ENCODE measurements at places on chromosomes 7 and 10.

DNA sequence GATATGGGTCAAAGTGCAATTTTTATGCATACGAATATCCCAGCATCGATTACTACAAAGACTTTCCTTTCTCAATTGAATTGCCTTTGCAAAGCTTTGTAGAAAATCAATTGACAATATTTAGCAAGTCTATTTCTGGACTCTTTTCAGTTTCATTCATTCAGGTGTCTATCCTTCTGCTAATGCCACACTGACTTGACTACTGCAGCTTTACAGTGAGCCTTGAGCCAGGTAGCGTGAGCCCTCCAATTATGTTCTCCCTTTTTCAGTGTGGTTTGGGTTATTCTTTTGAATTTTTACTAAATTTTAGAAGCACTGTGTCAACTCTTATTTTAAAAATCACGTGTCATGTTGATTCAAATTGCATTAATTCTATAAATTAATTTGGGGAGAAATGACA, 19.5 kb upstream of the AKR1E2 start:
- peaks cover 16% of the 10 kb centered on the region for H3K27me3 ChIP-seq
- H3K36me3 ChIP-seq = no peaks in the 10 kb centered on the region
- no peak for ATAC-seq
- no peaks in the 10 kb centered on the region for H3K4me1 ChIP-seq

DNA sequence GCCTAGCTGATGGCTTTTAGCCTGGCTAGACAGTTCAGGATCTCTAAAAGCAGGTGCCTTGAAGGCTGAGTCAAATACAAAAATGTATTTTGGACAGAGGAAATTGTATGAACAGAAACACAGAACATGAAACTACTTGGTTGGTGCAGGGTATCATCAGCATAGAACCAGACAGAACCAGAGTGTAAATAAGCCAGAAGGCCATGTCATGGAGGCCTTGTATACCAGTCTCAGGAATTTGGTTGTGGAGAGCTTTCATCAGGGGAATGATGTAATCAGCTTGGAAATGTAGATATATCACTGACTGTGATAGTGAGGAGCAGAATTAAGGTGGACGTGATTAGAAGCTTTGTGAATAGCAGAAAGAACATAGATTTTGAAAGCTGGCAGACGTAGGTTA, 82.9 kb downstream of the CFTR start:
- no peaks in the 10 kb centered on the region for H3K4me1 ChIP-seq
- H3K27ac ChIP-seq = no peak overlapping the region
- H3K27me3 ChIP-seq = no peaks in the 10 kb centered on the region
- H3K36me3 ChIP-seq = no peaks in the 10 kb centered on the region
- no peak overlapping the region for H3K4me3 ChIP-seq

DNA sequence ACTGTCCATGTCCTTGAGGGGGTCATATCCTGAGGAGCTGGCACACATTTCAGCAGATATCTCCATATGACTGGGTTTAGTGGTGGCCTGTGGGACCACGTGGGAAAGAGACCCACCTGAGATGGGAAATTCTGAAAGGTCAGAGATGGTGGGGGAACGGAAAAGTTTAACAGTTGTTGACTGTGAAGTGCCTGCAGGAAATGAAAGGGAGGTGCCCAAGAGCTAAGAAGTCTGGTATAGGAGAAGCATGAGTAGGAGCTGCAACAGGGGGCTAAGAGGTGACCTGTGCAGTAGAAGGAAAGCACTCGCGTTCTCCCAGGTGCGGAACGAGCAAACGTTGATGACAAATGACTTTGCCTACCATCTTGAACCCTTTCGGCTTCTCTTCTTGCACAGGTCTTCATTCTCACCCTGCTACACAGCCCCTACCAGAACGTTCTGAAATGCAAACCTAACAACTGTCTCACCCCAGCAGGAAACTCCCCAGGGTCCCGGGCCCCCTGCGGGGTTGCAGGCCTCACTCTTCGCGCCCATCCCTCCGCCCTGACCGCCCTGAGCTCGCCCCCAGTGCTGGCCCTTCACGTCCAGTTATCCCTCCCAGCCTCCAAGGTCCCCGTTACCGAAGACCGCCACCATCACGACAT, 9.8 kb upstream of the FXYD4 start:
- H3K4me3 ChIP-seq = peak overlapping the region; percentile 96
- H3K36me3 ChIP-seq = peaks cover 15% of the 10 kb centered on the region
- peak overlapping the region; percentile 97 for H3K27ac ChIP-seq

- no peaks in the 10 kb centered on the region for H3K27me3 ChIP-seq
- H3K4me3 ChIP-seq = no peak overlapping the region
Measured at GRCh38 chr7:95066737-95067530, 159.5 kb downstream of the PPP1R9A start.

DNA sequence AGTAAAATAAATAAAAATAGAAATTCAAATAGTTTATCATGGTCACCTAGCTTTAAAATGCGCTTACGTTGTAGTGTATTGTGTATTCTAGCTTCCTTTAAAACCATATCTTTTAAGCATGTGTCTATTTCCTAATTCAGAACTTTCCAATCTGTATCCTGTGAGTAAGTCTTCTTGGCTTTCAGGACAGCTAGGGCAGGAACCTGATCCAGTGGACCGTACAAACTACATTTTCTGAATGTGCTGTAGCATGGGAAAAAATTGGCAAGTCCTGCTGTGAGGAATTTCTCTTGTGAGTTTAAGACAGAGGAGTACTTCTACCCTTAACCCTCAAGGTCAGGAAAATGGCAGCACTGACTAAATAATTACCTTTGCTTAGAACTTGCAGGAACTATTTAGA, 12.1 kb downstream of the OPN1SW start:
- no peaks in the 10 kb centered on the region for H3K27me3 ChIP-seq
- ATAC-seq = no peak
- no peak overlapping the region for H3K4me3 ChIP-seq
- H3K36me3 ChIP-seq = peaks cover 97% of the 10 kb centered on the region
